B cell (primary cell): ENCODE measurements at places on chromosomes 5 and 9. TPM values are rescaled to one million over a fixed set of nuclear protein-coding genes. Genes with fewer than 3 reads are reported as not detected.

GRCh38 chr5:37208883-37209797, 40.0 kb downstream of the CPLANE1 start:
- no peaks in the 10 kb centered on the region for H3K27me3 ChIP-seq
- DNase-seq, result peak; percentile 46
- H3K4me3 ChIP-seq, result peak overlapping the region; percentile 3
- no peaks in the 10 kb centered on the region for H3K36me3 ChIP-seq

NR2F1 gene
- total RNA-seq, result not detected in 2 replicates

- H3K4me3 ChIP-seq, result no peak overlapping the region
- H3K27me3 ChIP-seq, result no peaks in the 10 kb centered on the region
- no peaks in the 10 kb centered on the region for H3K4me1 ChIP-seq
- H3K36me3 ChIP-seq, result no peaks in the 10 kb centered on the region
These were observed 91.5 kb downstream of the TTLL11 start for GRCh38 chr9:122001491-122002201.

DNA sequence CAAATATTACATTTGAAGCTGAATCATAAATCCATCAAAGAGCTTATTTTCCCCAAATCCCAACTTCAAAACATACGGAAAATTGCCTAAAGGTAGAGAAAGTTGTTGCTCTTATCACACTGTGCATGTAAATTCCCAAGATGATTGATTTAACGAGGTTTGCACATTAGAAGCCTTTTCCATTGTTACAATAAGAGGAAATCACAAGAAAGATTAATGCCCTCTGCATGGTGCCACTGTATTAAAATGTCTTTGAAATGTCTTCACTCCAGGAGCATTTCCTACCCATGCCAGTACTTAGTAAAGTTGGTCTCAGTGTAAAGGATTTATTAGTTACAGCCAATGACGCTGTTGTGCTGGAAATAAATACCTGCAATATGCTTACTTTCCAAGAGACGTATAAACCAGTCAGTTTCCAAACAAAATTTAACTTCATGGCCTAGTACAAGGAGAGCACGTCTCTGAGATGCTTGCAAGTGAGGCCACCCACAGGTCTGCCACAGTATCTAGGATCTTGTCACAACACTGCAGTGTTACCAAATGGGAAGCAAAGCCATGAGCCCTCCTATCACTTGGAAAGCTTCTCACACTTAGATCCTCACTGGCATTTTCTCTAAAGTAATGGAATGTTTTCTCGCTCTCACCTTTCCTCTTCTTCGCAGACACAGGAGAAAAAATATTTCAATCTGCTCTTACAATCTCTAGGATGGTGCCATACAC, 112.4 kb downstream of the CETN3 start:
- peaks cover 3% of the 10 kb centered on the region for H3K4me1 ChIP-seq
- no peaks in the 10 kb centered on the region for H3K27me3 ChIP-seq
- H3K27ac ChIP-seq, result no peak overlapping the region
- no peak for DNase-seq
- no peak overlapping the region for H3K4me3 ChIP-seq
- H3K36me3 ChIP-seq, result no peaks in the 10 kb centered on the region

- H3K27me3 ChIP-seq, result no peaks in the 10 kb centered on the region
- no peak for DNase-seq
- no peak overlapping the region for H3K27ac ChIP-seq
- no peaks in the 10 kb centered on the region for H3K4me1 ChIP-seq
- no peaks in the 10 kb centered on the region for H3K36me3 ChIP-seq
These were observed 913.4 kb downstream of the TLE1 start for GRCh38 chr9:80775971-80776370.

GRCh38 chr9:16316911-16317817, 553.3 kb downstream of the BNC2 start:
- H3K27me3 ChIP-seq, result no peaks in the 10 kb centered on the region
- no peaks in the 10 kb centered on the region for H3K4me1 ChIP-seq
- no peak overlapping the region for H3K27ac ChIP-seq
- no peak overlapping the region for H3K4me3 ChIP-seq
- DNase-seq, result no peak

- no peaks in the 10 kb centered on the region for H3K27me3 ChIP-seq
- DNase-seq, result no peak
- H3K4me1 ChIP-seq, result no peaks in the 10 kb centered on the region
- no peak overlapping the region for H3K27ac ChIP-seq
- no peak overlapping the region for H3K4me3 ChIP-seq
These were observed 110.1 kb upstream of the GRIN3A start for GRCh38 chr9:101848485-101848919.

DNA sequence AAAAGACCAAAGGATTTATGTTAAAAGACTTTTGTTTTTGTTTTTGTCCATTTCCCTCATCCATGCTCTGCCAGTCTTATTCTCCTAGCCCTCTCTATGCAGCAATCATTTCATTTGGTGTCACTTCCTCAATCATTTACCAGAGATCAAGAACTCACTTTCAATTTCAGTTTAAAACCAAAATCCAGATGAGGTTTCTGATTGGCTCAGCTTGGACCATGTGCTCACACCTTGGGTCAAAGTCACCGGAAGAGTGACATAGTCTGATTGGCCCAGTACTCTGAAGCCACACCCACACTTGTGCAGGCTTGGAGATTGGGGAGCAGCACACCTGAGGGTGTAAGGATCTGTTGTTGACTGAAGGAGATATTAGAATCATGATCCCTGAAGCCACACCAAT, 79.6 kb downstream of the TLR4 start:
- peak overlapping the region; percentile 50 for H3K27ac ChIP-seq
- no peaks in the 10 kb centered on the region for H3K27me3 ChIP-seq
- no peak overlapping the region for H3K4me3 ChIP-seq
- no peaks in the 10 kb centered on the region for H3K36me3 ChIP-seq

ROR2 gene
- 0.22 and 0.49 TPM in 2 replicates for total RNA-seq
